Germinal center (tissue), 1 donor: ENCODE measurements at places on chromosomes 13 and 19.

- DNase-seq: no peak
These were observed 5.9 kb downstream of the MED16 start for GRCh38 chr19:887072-887471.

- no peak for DNase-seq
These were observed 358.1 kb downstream of the OXGR1 start for GRCh38 chr13:96636001-96636709.

DNA sequence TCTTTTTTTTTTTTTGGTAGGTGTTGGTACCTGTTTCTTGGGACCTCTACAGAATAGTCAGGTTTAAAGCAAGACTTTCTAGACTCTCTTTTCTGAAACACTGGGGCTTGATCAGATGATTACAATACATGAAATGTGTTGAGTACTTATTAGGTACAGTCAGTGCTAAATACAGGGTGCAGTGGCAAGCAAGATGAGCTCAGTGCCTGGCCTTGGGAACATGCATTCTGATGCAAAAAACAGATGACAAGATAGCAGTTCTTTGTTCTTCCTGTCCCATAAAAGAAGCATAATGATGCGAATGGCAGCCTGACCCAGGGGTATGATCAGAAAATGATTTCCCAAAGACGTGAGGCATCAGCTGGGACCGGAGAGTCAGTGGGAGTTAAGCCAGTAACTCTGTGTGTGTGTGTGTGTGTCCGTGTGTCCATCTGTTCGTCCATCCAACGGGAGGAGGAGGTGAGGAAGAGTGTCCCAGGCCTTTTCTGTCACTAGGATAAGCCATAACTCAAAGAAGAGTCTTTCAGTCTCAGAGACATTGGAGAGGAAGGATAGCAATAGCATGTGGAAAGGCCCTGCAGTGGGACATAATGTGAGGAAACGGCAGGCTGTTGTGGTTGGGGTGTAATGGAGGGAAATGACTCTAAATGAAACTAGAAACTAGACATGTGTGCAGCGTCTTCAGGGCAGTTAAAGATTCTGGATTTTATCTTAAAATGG lies 32.2 kb downstream of the SLAIN1 start:
- no peak for DNase-seq

- DNase-seq: no peak
These were observed 4.3 kb downstream of the ZSCAN1 start for GRCh38 chr19:58037927-58038687.

- no peak for DNase-seq
These were observed 32.1 kb downstream of the SLC25A30 start for GRCh38 chr13:45385907-45386553.

GRCh38 chr19:28210886-28211285 lies 1002.1 kb downstream of the UQCRFS1 start:
- DNase-seq: no peak

DNA sequence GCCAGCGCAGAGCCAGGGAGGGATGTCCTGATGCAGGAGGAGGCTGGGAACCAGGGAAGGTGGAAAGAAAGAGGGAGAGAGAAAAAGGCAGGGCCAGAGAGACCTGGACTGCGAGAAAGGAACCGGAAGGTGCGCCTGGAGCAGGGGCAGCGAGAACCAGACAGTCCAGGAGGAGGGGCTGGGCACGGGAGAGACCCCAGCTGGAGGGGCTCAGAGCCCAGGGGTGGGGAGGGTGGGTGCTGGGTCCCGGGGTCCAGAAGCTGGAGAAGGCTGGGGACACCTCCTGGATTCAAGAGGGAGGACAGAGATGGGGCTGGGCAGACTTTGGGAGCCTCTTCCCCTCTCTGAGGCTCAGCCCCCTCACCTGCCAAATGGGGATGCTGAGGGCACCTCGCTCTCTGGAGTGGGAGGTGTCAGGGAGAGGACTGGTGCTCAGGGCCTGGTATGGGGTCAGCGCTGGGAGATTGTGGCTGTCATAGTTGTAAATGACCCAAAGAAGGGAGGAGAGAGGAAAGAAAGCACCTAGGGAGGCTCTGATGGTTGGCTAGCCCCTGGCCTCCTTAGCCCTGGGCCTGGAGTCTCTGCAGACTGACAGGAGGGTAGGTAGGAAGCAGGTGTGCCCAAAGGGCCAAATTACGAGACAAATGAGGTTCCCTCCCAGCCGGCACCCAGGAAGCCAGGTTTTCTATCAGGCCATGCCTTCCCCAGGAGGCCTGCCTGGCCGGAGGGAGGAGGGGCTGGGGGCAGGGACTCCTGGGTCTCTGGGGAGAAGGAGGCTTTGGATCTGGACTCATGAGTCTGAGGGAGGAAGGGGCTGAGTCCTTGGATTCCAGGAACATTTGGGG lies 1.3 kb upstream of the SPACA6 start:
- DNase-seq: no peak

DNA sequence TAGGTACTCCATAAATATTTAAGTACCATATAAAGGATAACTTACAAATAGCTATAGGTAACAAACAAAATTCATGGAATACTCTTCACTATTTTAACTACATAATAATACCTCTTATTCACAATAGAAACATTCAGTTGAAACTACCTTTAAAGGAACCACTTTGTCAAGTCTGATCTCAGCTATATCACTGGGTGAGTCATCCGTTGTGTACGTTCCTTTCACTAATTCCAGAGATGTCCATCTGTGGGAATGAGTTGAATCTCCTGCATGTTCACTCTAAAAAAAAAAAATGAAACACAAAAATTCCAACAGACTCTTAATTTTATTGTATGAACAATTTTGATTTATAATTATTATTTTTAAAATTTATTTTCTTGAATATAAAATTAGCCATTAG lies 149.4 kb upstream of the FBXL3 start:
- DNase-seq: no peak

DNA sequence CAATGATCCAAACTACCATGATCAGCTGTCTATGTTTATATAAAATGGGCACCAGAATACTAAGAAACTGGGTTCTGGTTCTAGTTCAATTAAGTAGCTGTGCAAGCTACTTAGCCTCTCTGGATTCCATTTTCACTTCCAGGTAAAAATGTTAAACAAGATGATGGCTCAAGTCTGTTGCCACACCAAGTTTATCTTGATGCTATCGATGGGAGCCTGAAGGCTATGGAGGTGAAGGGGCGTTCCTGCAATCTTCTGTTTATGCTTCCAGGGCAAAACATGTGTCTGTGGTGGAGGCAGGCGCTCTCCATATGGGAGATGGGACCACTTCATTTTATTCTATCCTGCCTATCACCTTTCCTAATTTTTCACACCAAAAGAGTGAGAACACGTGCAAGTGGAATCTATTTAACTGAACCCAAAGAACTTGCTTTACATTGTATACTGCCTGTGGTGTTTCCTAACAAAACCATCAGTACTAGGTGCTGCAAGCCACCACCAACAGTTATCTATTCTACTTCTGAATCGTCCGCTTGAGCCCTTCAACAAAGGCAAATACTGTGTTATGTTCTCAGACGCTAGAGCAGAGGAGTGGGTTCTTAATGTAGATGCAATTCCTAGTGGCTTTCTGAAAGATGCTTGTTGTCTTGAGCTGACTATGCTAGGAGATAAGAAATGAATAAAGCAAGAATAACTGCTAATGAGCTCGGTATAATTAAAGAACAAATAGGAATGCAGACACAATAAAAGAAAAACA lies 70.9 kb downstream of the DOCK9 start:
- no peak for DNase-seq

DNA sequence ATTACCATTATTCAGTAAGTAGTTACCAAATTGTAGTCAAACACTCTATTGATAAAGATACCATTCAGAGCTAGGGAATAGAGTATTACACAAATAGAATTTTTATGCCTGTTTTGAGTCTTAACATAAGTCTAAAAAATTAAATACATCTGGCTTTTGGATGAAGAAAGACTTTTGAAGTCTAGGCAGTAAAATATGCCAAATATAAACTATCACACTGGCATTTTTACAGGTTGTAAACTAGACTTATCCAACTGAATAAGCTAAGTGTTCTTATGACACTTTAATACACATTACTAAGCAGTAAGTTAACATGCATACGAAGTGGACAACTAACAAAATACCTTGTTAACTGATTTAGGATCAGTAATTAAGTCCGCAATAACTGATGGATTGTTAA lies 108.9 kb downstream of the MAB21L1 start:
- no peak for DNase-seq

GRCh38 chr13:112887151-112887550 lies 81.9 kb upstream of the MCF2L start:
- no peak for DNase-seq

DNA sequence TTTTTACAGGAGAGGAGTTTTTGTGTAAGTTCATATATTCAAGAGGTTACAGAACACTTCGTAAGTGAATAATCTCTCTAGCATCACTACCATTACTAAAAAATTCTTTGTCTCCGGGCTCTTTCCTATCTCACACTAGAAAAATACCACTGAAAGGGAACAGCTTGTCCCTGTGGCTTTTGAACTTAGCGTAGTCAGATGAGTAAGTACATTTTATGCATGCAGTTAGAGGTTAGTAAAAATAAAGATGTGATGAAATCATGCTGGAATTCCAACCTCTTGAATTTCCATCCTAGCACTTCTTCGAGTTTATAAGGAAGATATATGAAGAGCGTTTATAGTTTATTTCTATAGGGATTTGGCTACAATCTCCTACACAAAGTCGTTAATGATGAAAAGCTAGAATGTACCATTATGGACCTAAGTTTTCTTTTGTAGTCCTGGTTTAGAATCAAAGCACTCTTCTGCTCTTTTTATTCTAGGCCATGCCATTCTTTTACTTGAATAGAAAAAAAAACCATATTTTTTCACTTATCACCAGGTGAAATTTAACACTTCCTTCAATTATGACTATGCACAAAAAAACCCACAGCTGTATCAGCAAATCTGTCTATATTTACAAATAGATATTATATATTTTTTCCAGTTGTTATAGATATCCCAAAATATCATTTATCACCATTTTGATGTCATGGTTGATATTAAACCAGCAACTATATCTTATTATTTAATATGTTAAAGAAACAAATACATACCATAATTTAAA lies 139.9 kb upstream of the PCDH9 start:
- no peak for DNase-seq

DNA sequence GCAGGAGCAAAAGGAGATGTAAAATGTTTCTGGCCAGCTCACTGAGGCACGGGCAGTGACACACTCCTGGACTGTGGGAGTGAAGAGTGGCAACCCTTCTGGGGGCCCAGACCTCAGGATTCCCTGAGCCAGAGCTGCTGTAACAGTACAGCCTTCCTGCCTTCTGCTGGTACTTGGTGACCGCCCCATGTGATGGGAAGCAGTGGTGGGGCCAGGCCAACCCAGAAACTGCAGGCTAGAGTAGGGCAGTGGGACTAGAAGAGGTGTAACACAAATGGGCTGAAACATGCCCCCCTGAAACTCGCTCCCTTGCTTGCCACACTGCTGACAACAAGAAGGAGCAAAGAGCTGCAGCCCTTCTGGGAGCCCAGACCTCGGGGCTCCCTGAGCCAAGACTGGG lies 217.1 kb upstream of the TRPC4 start:
- no peak for DNase-seq

- no peak for DNase-seq
These were observed 43.6 kb downstream of the ZNF611 start for GRCh38 chr19:52691215-52691610.

DNA sequence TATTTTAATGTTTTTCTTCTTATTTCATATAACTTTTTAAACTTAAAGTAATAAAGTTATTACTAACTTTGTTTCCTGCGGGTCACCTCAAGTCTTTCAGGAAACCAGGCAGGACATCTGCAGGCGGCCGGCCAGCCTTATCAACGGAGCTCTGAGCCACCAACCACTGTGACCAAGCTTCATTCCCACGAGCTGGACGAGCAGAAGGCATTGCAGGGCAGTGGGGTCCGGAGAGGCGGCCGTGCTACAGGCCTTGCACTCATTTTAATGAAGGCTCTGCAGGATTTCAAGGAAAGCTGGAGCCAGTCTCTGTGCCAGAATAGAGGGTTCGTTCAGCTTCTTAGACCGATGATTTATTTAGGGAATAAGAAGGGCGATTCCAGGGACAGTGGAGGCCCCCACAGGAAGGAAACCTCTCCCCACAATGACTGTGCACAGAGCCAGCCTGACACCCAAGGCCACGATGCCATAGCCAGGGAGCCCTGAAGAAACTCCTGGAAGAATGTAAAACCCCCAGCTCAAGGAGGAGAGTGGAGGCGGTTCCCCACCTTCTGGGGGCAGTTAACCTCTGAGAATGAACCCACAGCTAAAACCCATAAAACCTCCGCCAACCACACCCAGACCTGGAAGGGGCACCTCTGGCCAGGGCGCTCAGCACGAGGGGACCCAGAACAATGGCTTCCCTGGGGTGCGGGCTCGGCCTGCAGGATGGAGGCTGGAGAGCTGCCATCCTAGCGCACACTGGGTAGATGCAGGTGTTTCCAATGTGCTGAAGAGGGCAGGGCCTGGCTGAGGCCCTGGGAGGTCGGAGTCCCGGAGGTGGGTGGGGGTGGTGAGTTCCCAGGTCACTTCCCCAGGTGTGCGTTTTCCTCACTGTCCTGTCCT lies 75.0 kb downstream of the RASA3 start:
- DNase-seq: no peak

DNA sequence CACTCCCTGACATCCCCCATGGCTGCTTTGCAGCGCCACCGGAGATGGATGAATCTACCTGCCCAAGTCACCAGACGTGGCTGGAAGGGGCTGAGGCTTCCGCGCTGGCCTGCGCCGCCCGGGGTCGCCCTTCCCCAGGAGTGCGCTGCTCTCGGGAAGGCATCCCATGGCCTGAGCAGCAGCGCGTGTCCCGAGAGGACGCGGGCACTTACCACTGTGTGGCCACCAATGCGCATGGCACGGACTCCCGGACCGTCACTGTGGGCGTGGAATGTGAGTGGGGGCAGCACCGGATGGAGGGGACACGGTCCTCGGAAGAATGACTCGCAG lies 4.6 kb downstream of the ICAM5 start:
- DNase-seq: no peak
